ENCODE measurements at places on chromosomes 3 and 15.

DNA sequence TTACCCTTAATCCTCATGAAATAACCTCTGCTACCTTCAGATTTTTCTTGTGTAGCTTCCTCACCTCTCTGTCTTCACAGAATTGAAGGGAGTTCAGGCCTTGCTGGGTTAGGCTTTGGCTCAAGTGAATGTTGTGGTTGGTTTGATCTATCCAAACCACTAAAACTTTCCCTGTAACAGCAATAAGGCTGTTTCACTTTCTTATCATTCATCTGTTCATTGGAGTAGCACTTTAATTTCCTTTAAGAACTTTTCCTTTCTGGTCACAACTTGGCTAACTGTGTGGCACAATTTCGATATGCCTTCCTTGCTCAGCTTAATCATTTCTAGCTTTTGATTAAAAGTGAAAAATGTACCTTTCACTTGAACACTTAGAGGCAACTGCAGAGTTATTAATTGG, 129.8 kb downstream of the NR1I2 start:
- DNase-seq: no peak

DNA sequence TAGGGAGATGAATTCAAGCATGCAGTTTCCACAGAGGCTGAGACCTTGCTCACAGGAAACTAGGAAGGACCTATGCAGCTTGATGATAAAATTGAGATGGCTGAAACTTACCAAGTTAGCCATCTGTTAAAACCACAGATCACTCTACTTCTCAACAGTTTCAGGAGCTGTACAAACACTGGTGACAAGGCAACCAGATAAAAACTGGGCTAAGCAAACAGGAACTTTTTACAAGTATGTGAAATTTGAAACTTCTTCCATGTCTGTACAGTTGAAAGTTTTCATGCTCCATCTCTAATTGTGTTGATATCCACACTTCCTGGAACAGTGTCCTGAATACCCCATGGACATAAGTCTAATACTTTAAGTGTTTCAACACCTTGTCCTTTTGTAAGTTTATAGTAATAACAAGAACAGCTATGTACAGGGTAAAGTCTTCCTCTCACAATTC, 78.2 kb downstream of the FAIM start:
- DNase-seq: no peak

DNA sequence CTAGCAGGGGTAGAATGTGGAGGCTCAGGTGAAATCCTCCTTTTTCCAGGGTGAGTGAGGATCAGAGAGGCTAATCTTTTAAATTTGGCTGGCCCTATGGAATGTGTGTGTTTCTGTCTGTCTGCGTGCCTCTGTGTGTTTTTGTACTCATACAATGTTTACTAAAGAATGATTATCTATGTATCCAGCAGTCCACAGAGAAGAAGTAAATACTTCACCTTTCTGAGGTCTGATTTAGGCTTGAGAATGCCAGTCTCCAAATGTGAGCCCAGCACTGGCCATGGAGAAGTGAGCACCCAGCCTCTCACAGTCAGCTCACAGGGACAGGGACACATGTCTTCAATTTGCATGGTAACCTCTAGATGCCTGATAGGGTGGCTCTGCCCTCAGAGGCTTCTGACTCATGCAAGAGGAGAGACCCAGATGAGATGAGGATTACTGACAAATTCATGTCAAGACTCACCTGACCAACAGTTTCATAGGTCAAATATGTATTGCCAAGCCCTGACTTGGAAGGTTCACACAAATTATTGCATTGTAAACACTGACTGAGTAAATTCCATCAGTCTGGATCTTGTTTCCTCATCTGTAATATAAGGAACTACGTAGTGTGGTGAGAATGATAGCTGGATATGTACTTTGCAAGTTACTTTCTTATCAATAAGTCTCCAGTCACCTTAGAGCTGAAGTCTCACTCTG, 31.0 kb downstream of the ENTPD3 start:
- DNase-seq: no peak

DNA sequence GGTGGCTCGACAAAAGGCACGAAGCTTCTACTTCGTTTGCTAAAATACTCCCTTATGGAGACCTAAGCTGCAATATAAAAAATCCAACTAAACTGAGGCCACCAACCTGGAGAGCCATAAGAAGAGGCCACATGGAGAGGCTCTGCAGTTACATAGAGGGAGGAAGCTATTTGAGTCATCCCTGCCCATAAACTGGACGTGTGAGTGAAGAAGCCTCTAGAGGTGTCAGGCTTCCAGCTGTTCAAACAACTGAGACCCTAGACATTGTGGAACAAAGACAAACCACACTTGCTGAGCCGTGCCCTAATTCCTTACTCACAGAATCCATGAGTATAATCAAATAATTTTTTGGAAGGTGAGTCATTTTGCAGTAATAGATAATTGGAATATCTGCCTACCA, 50.2 kb upstream of the GMNC start:
- no peak for DNase-seq

DNA sequence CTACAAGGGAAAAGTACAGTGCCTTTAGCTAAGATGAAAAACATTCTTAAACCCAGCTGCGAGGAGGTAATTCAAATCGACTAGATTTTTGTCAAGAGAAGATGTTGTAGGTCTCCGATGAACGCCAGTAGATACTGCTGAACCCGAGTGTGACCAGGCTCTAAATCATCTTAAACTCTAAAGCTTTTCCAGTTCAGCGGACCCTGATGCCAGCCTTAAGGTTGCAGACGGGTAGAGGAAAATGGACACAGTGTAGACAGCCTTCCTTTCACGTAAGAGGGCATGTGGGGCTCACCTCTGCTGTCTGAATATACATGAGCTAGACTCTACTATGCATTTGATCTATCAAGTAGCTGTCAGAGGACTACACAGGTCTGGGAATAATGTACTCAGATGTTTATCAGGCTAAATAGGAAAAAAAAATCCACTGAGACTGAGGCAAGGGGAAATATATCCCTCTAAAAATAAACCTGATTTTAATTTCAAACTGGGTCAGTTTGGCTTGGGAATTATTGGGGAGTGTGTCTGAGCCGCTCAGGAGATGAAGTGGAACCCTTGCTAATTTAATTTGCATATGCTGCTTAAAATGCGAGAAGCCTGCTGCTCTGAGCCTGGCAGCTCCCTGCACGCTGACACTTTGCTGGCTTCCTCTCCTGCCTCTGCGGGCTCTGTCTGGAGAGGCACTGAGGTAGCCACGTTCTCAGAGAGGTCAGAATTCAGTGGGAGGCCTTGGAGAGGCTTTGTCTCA, 151.9 kb downstream of the CADPS start:
- DNase-seq: no peak

Measured in hypothalamus (tissue), 51 donors.